Activated effector memory CD4-positive, alpha-beta T cell treated with anti-CD3 and anti-CD28 coated beads, Interleukin-2, amount 50 U/mL, for 16 hours (primary cell): ENCODE measurements at places on chromosomes 16 and 17.

- DNase-seq = peak; percentile 75
Measured at GRCh38 chr16:2090777-2091546, 43.2 kb downstream of the TSC2 start.

- peak; percentile 81 for DNase-seq
Measured at GRCh38 chr17:8223356-8224126, 13.2 kb upstream of the AURKB start.

- no peak for DNase-seq
Measured at GRCh38 chr16:27945233-27945973, 118.1 kb downstream of the GSG1L start.

GRCh38 chr16:87132361-87133014, 184.7 kb downstream of the C16orf95 start:
- no peak for DNase-seq

DNA sequence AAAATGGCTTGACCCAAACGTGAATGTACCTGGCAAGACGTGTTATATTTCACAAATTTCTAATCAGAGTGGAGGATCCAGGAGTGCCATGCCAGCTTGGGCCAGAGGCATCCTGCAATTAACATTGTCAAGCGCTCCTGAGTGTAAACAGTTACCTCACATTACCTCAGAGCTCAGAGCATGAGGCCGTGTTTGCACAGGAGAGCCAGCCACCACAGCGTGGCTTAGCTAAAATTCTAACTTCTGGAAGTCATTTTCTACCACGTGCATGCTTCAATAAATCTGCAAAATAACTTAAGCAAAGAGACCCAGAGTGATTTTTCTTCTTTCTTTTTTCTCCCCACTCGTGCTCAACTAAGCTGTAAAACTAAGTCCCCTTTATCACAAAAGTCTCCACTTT, 769.0 kb downstream of the KCNJ2 start:
- DNase-seq = no peak

DNA sequence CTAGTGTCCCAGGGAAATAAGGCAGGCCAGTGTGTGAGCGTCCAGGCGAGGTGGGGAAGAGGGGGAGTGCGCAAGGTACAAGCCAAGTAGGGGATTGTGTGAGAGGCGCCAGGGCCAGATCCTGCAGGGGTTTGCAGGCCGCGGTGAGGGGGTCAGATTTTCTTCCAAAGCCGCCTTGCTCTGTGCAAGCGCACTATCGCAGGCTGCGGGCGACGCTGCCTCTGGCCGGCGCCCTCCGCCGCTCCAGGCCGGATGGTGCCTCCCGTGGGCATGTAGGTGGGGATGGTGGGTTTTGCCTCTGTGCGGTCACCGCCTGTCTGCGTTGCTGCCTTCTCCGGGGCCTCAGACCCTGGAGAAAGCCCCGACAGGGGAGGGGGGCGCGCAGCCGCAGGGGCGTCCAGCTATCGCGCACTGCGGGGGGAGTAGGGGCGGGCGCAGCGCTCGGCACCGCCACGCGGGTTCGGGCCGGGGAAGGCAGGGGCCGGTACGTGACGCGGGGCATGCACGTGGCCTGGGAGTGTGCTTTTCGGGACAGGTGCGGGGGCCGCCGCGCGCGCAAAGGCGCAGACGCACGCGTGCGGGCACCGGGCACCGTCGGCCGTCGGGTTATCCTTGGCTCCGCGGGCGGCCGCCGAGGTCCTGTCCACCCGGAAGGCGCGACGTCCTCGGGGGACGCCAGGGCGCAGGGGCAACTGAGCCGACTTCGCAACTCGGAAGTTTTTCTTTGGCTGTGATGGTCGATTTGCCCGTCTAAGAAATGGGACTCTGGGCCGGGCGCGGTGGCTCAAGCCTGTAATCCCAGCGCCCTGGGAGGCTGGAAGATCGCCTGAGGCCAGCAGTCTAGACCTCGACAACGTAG, 1.1 kb upstream of the HAPSTR1 start:
- DNase-seq = peak; percentile 79

DNA sequence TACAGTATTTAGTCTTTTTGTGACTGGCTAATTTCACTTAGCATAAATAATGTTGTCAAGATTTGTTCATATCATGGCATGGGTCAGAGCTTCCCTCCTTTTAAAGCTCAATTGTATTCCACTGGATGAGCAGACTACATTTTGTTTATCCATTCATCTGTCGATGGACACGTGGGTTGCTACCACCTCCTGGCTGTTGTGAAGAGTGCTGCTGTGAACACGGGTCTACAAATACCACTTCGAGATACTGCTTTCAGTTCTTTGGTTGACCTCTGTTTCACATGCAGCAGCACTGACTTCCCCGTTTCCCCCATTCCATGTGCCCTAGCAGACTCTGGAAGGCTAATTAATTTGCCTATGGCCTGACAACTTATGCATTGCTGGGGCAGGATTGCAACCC, 285.4 kb downstream of the SHISA9 start:
- DNase-seq = no peak

GRCh38 chr17:8732406-8733085, 12.1 kb downstream of the CCDC42 start:
- no peak for DNase-seq

GRCh38 chr17:60506312-60506711, 19.7 kb downstream of the APPBP2 start:
- no peak for DNase-seq
